HEK293T (cell line): ENCODE measurements at places on chromosomes 16 and 17.

GRCh38 chr17:32143527-32143870 lies 1.2 kb downstream of the RHOT1 start:
- DNase-seq = no peak

DNA sequence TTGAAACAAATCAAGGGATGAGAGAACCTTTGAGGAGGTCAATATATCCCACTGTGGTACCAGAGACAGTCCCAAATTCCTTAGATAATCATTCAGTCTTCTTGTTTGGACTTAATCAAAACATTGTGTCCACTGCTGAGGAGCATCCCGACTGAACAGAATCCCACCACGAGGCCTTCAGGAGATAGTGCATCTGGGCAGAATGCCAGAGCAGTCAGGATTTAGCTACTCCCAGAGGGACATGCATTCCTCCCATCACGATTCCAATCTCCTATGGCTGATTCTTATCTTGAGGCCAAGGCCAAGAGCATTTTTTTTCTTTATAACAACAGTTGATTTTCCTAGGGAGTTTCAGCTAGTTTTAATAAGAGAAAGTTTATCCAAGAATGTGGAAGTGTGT lies 87.4 kb upstream of the COX10 start:
- no peak for DNase-seq

DNA sequence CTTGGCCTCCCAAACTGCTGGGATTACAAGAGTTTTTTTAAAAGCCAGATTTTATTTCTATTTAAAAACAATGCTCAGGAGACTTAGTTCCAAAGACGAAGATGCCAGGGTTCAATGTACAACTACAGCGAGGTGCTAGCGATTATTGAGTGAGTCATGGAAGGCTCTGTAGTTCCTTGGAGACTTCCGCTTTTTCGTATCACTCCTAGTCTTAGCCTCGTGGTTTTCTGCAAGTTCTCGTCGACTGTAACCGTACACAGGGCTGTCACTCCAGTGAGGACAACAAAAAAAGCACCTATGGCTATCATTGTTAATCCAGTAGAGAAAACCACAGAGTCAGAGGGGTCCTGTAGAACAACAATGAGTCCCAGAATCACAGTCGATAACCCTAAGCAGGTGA lies 22.7 kb upstream of the ZC3H7A start:
- DNase-seq = no peak

GRCh38 chr16:55083052-55083451 lies 152.4 kb downstream of the IRX5 start:
- DNase-seq = no peak

DNA sequence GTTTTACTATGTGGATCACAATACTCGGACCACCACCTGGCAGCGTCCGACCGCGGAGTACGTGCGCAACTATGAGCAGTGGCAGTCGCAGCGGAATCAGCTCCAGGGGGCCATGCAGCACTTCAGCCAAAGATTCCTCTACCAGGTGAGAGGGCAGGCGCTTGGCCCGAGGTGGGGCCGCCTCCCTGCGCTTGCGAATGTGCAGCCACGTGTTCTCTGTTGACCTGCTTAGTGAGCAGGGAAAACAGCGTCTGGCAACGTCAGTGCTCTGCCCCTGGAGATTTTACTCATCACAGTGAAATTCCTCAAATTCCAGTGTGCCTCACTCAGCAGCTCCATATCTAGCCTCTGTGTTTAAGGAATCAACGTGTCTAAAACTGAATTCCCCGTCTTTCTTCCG lies 33.4 kb upstream of the CLEC18A start:
- no peak for DNase-seq

GRCh38 chr17:76382351-76382802 lies 2.0 kb upstream of the SPHK1 start:
- DNase-seq = no peak

GRCh38 chr17:82441691-82442487 lies 8.7 kb downstream of the CYBC1 start:
- DNase-seq = no peak

- no peak for DNase-seq
Observed at GRCh38 chr16:88539652-88540345, 30.4 kb upstream of the ZC3H18 start.
